ENCODE measurements at places on chromosomes 1 and 21.

- no peak for DNase-seq
Observed at GRCh38 chr1:19101244-19101643, 108.8 kb downstream of the UBR4 start.

- DNase-seq: no peak
Observed at GRCh38 chr1:11528611-11529261, 49.8 kb downstream of the DISP3 start.

DNA sequence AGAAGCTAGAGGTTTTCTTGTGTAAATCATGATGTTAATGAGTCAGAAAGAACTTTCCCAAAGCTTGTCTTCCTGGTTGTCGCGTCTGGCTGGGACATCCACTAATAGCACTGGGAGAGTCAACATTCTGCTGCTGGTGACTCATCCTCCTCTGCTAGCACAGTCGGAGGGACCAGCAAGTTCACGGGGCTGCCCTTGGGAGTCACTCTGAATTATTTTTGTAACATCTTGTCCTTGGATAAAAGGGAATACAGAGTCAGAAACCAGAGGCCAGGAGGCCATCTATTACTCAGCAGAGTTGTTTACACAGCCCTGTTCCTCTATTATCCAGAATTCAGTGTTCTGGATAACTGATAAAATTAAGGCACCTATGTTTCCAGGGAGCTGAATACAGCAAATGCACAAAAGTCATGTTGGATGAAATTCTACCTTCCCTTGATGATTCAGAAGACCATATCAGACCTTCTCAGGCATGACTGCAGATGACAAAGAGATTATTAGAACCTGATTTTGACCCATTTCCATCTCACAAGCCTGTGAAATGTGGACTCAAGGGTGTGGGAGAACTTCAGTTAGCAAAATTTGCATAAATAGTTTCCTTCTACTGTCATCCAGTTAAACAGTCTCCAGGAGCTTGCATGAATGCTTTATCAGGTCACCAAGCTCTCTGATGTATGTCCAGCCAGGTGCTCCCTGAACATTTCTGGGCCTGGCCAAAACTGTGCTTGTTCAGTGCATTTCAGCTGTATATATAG lies 68.1 kb downstream of the JAK1 start:
- DNase-seq: peak; percentile 94

DNA sequence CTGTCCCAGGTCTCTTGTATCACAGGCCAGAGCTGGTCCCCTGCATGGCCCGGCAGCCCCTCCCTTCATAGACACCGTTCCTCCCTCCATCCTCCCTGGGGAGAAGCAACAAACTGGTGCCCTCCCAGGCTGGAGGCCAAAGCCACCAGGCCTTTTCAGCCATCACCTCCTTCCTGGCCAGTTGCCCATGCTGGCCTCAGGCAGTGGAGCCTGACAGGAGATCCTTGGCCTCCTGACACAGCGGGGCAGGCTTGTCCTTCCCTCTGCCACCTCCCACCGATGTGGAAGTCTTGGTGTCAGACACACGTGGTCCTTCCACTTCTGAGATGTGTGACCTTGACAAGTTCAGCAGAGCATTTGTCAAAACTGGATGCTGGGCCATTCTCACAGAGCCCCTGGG lies 206.0 kb downstream of the HIVEP3 start:
- DNase-seq: no peak

- DNase-seq: no peak
Observed at GRCh38 chr1:54995835-54996234, 2.9 kb upstream of the BSND start.

- no peak for DNase-seq
Observed at GRCh38 chr1:48608882-48609281, 136.9 kb upstream of the SPATA6 start.

- DNase-seq: peak; percentile 36
Observed at GRCh38 chr1:234844479-234845031, 234.6 kb upstream of the IRF2BP2 start.

- no peak for DNase-seq
Observed at GRCh38 chr1:204988196-204988595, 54.8 kb upstream of the CNTN2 start.

DNA sequence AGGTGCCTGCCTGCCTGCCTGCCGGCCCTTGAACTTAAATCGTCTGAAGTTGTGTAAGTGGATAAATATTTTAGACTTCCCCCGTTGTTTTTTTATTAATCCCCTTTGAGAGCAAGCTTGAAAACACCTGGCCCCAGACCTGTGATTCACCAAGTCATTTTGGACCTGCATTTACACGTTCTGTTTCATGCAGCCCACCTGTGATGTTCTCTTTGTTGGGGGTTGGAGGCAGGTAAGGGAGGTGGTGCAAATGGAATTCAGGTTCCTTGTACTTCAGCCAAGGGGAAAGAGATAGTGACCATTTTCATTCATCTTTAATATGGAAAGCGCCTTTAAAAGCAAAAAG lies 1.2 kb downstream of the SLC37A1 start:
- DNase-seq: no peak

DNA sequence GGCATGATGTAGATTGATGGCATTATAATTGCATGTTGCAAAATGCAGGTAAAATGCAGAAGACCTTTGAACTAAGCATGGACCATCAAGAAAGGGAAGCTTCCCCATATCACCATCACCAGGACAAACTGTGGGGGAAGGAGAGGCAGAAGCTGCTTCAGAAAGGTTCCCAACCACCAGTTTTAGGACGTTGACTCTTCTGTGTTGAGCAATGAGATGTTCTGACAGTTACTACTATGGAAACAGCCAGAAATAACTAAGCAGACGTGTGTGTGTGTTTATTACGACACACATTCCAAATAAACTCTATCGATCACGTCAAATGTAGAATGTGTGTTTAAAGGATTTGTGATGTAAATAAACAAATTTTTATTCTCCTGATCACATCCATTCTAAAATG lies 110.2 kb upstream of the PLD5 start:
- DNase-seq: no peak

- no peak for DNase-seq
Observed at GRCh38 chr1:181987334-181987895, 74.1 kb downstream of the ZNF648 start.

DNA sequence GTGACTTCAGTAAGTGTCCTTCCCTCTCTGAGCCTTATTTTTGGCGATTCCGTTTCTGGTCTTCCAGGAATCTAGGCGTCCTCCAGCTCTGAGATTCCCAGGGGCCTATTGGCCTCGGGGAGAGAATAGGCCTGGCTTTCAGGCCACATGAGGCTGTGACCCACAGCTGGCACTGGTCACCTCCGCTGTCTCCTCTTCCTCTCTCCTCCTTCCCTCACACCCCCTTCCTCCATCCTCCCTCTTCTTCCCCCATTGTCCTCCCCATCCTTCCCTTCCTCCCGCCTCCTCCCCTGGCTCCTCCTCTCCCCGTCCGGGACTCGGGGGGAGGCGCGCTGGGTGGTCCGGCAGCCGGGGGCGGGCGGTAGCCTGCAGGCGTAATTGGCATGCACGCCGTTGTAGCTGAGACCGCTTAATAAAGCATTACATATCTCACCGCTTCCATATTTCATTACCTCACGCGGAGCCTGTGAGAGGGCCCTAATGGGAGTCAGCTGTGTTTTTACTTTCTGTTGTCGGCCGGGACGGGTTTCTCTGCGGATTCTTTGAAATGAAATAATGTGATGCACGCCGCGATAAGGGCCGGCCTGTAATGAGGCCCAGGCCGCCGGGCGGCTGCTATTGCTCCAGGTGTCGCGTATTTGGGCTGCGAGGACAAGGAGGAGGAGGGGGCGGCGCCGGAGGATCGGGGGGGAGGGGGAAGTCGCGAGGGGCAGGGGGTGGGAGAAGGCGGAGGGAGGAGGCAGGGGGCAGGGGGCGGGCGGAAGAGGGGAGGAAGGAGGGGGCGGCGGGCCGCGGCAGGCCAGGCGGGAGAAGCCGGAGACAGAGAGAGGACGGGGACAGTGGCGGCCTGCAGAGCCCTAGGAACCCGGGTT lies 95.3 kb downstream of the FOXD2 start:
- DNase-seq: peak; percentile 27

DNA sequence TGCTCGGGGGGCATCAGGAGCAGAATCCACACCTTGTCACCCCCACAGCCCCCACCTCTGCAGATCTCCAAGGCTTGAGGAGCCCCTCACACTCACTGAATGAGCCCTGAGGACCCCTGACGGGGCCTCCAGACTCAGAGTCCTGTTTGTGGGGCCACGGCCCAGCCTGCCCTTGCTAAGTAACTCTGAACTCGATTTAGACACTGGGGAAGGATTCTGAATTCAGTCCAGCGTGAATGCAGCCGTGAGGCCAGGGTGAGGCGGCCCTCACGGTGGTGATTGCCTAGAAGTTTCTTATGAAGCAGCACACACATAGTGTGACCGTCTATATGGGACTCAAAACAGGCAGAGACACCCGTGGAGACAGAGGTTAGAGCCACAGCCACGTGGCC lies 58.9 kb upstream of the ADARB1 start:
- no peak for DNase-seq

DNA sequence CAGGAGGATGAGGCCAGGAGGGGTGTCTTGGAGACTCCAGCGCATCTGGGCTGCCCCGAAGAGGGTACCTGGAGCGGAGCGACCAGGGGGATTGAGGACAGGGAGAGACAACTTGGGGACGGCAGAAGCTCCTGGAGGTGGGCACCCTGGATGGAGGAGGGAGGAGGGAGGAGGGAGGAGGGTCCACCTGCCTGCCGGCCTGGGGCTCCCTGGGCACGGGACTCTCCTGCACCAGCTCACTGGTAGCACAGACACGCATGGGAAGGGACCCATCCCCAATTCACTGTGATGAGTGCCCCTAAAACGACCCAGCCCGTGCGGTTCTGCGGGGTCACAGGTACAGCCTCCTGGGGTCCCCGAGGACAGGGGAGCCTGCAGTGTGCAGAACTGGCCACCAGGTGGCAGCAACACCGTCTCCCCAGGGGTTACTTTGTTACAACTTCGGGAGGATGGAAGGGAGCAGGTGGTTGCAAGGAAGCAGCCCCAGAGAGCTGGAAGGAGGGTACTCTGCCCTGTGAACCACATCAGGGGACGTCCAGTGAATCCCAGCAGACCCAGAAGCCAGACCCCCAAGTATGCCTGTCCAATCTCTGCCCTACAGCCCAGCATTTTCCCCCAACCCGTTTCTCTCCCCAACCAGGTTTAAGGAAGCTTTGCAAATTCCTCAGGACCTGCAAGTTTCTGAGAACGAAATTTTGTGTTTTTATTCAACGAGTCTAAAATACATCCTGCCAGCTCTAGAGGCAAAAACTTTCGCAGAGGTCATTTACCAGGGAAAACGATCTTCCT lies 482.4 kb downstream of the NPHP4 start:
- DNase-seq: peak; percentile 75

DNA sequence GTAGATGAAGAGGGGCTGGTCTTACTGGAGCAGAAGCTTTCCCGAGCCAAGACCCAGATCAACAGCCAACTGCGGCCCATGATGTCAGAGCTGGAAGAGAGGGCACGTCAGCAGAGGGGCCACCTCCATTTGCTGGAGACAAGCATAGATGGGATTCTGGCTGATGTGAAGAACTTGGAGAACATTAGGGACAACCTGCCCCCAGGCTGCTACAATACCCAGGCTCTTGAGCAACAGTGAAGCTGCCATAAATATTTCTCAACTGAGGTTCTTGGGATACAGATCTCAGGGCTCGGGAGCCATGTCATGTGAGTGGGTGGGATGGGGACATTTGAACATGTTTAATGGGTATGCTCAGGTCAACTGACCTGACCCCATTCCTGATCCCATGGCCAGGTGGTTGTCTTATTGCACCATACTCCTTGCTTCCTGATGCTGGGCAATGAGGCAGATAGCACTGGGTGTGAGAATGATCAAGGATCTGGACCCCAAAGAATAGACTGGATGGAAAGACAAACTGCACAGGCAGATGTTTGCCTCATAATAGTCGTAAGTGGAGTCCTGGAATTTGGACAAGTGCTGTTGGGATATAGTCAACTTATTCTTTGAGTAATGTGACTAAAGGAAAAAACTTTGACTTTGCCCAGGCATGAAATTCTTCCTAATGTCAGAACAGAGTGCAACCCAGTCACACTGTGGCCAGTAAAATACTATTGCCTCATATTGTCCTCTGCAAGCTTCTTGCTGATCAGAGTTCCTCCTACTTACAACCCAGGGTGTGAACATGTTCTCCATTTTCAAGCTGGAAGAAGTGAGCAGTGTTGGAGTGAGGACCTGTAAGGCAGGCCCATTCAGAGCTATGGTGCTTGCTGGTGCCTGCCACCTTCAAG lies 57.3 kb downstream of the LAMC2 start:
- DNase-seq: peak; percentile 63

GRCh38 chr21:45228656-45229240 lies 58.9 kb downstream of the POFUT2 start:
- no peak for DNase-seq

DNA sequence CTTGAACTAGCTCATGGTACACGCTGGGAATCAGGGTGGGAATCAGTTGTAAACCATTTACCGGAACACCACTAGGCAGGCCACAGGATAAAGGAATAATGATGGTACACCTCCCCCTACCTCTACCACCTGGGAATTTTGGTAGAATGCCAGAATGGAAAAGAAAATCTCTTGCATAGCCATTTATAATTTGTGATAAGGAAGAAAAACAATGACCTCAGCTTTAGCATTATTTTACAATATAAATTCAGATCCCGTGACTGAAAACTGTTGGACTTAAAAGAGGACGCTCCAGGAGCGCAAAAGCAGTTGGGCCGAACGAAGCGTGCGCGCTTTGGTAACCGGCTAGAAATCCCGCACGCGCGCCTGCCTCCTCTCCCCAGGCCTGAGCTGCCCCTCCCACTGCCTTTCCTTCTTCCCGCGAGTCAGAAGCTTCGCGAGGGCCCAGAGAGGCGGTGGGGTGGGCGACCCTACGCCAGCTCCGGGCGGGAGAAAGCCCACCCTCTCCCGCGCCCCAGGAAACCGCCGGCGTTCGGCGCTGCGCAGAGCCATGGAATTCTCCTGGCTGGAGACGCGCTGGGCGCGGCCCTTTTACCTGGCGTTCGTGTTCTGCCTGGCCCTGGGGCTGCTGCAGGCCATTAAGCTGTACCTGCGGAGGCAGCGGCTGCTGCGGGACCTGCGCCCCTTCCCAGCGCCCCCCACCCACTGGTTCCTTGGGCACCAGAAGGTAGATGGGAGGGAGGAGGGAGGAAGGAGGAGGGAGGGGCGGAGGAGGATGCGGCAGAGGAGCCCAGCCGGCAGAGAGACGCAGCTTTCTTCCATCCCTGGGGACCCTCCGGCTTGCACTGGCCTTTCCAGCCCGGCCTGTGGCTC lies at the start of gene CYP4X1:
Gene CYP4X1 (plus strand): TSS at position 402 of the 873 bp plus-strand sequence. CDS start 149 bp downstream, at position 551.
- no peak for DNase-seq

DNA sequence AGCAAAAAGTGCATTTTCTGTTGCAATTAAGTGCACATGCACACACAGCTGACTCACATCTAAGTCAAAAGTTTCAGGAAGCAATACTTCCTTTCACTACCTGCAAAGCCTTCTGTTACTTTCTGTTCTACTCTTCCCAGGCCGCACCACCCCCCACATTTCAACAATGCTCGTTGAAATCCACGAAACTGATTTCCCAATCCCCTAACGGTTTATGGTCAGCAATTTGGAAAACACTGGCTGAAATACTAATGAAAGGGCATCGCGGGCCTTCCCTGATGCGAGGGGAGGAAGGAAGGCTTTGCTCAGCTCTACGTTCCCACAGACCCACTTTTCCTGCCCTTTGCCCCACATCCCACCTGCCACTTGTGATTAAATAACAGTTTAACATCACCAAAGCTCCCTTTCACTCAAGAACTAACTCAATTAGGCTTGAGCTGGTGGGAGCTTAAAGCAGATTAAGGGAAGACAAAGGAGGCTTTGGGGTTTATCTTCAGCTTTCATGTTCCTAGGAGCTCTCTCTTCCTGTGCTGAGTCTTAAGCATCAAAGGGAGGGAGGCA lies 243.2 kb upstream of the RAB4A start:
- peak; percentile 82 for DNase-seq
